Inflammatory macrophage (primary cell): ENCODE measurements at places on chromosomes 7 and 10.

DNA sequence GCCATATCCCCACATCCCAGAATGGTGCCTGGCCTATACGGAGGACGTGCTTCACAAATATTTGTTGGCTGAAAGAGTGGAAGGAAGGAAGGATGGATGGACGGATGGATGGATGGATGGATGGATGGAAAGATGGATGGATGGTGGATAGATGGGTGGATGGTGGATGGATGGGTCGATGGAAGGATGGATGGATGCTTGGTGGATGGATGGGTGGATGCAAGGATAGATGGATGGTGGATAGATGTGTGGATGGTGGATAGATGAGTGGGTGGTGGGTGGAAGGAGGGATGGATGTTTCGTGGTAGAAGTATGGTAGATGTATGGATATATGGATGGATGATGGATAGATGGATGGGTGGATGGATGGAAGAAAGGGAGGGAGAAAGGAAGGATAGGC, 10.8 kb downstream of the CHAT start:
- DNase-seq = no peak

DNA sequence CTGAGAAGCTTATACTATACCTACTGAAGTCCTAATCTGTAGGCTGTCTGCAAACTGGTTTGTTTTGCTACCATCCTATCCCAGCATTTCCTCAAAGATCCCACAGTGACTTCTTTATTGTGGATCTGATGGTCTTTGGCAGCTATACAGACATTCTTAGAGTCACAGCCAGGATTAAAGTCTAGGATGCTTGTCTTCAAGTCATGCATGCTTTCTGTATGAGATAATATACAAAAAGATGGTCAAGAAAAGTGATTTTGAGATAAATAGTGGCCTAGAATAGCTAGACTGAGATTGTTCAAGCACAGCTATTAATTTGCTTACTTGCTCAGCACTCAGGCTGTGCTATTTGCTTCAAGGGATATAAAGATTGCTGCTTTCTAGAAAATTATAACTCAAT, 454.4 kb downstream of the AUTS2 start:
- DNase-seq = no peak

- DNase-seq = no peak
Measured at GRCh38 chr10:80760914-80761371, 223.2 kb downstream of the SH2D4B start.

DNA sequence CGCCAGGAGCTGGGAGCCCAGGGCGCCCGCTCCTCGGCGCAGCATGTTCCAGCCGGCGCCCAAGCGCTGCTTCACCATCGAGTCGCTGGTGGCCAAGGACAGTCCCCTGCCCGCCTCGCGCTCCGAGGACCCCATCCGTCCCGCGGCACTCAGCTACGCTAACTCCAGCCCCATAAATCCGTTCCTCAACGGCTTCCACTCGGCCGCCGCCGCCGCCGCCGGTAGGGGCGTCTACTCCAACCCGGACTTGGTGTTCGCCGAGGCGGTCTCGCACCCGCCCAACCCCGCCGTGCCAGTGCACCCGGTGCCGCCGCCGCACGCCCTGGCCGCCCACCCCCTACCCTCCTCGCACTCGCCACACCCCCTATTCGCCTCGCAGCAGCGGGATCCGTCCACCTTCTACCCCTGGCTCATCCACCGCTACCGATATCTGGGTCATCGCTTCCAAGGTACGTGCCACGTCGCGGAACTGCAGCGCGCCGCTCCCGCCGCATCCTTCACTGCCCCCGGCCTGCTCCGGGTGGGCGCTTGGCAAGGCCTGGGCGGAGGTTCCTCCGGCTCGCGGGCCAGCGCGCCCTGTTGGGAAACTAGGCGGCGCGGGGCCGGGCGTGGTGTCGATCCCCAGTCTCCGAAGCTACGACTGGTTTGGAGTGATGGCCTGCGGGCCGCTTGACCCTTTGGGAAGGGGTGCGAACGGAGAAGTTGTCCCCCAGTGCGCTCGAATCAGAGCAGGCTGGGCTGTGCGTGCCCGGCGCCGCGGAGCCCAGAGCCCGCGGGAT, 868 bp downstream of the EMX2 start:
- DNase-seq = no peak

- DNase-seq = no peak
Measured at GRCh38 chr7:155145477-155146255, 75.5 kb downstream of the HTR5A start.

GRCh38 chr10:112382515-112383235, 8.8 kb downstream of the ACSL5 start:
- DNase-seq = no peak

- DNase-seq = no peak
Measured at GRCh38 chr7:46071076-46071475, 150.0 kb upstream of the IGFBP3 start.

DNA sequence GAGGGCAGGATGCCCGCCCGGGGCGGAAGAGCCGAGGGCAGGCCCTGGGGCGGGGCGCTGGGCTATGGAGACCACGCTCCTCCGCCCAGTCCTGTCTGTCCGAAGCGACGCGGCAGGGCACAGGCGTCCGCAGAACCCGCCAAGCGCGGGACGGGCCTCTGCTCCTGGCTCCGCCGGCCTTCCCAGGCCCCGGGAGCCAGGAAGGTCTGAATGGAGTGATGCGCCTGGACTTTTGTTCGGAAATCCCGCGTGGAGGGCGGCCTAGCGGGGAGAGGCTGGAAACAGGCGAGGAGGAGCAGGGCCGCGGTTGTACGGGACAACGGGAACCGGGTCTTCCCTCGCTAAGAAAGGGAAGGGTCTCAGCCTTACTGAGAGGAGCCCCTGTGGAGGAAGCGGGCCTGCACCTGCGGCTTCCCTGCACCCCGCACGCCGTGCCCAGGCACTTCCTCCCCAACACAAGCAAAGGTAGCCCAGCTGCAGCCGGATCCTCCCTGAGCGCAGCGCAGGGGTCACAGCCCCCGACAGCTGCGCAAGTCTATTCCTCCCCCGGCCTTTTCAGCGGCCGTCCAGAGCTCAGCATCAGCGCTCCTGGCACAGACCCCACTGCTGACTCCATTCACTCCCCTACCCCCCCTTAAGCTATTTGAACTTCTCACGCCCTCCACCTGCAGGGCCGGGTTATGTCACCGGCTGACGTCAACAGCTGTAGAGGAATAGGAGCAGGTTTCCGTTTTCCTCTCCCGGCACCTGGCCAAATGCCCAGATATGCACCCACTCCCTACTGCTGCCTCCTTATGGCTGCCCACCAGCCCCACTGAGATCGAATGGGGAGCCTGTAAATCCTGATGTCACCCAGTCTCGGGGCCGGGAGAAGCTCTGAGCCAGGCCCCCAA, 143.2 kb upstream of the RET start:
- DNase-seq = no peak

DNA sequence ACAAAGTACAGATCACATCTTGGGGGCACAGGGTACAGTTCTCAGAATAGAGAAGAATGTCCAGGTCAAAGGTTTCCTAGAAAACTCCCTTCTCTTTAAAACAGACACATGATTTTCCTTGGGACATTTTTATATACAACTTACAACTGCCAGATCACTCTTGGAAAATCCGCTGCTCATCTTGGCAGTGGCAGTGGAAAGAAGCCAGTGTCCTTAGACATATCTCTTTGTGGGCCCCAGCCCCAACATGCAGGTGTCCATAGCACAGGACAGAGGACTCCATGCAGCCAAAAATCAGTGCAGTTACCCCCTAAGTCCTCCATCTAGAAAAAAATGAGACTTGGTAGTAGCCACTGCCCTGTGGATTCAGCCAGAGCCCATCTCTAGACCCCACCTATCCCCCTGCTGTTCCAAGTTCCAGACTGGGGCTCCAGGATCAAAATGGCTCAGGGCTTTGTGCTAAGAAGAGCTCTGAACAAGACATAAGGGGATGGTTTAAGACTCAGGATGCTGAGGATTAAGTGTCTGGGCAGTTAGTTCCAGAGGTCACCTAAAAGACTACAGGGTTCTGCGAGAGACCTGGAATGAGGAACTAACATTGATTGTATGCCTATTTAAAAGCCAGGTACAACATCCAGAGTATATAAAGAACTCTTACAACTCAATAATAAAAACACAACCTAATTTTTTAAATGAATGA, 34.4 kb downstream of the HIPK2 start:
- DNase-seq = no peak

DNA sequence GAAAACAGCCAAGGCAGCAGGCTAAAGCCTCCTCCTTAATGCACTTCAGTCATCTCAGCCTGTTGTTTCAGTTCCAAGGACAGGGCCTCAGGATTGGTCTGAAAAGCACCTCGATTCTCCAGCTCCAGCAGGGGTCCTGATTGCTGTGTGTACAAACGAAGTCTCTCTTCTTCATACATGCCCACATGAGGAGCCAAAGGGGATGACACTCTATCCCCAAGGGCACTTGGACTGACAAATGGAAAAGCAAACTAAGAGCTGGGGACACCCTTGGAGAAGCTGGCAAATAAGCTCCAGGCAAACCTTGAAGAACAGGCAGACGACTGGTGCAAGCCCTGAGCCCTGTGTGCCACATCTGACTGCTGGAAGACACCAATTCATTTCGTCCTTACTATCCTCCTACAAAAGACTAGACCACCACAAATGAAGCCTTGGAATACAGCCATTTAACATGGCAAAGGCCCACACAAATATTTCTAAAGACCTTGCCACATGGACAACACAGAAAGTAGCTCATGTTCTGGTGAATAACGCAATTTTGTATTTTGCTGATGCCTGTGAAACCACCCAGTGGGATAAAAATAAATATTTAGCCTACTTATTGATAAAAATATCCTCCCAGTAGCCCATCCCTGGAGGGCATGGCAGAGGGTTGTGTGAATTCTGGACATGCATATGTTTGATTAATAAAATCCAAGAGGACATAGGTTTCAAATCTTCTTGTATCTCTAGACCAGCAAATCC, 61.9 kb downstream of the PARD3 start:
- no peak for DNase-seq

GRCh38 chr10:112295853-112296830, 12.9 kb downstream of the TECTB start:
- DNase-seq = no peak

- DNase-seq = no peak
Measured at GRCh38 chr10:48231699-48232315, 42.7 kb downstream of the FRMPD2 start.

DNA sequence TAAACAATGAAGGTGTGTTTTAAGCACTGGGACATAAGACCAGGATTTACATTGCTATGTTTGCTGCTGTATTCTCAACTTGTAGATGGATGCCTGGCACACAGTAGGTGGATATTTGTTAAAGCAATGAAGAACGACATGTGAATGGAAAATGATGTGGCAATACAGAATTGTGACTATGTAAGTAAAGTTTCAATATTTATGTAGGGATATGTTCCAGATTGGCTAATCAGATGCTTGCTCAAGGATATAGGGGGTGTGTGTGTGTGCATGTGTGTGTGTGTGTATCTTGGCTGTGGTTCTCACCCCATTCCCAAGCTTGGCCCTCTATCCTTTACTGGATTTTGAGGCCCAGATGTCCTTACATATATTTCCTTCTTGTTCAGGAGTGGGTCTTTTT, 42.7 kb upstream of the LAMB1 start:
- no peak for DNase-seq

DNA sequence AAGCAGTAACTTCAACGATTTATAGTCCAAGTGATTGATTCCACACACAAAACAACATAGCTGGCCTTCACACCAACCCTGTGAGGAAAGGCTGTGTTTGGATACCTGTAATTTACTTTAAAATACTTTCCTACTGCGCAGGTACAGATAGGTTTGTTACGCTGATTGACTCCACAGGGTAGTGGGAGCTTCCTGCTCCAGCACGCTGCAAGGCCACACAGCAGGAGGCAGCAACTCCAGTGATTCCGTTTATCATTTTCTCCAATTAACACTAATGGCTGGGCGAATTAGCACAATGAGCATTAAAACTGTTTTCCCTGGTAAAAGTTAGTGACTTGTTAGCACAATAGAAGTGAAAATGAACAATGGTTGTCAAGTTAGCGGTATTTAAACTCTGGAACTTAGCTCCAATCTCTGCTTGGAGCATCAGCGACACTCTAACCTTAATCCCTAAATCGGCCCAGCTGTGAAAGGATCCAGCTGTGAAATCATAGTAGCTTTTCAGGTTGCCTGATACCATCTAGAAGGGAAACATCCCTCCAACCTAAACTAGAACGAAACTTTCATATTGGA, 959 bp downstream of the DCLRE1C start:
- no peak for DNase-seq

DNA sequence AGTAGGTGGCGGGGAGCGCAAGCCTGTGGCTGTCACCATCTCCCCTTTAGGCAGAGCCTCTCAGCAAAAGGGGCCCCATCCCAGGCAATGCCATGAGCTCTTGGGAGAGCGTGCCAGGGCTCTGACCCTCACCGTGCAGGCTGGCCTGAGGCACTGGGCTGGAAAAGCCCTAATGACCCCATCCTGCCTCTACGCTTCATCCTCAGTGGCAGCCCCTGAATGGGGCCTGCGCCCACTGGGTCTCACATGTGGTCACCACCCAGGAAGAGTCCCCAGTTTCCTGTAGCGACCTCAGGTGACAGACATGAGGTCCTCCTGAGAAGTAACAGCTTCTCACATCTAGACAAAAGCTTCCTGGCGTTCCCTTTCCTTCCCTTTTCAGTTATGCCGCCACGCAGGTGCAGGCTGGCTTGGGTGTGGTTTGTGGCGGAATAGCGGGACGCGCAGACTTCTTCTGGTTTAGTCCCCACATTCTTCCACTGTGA, 59.2 kb downstream of the CLEC2L start:
- no peak for DNase-seq

DNA sequence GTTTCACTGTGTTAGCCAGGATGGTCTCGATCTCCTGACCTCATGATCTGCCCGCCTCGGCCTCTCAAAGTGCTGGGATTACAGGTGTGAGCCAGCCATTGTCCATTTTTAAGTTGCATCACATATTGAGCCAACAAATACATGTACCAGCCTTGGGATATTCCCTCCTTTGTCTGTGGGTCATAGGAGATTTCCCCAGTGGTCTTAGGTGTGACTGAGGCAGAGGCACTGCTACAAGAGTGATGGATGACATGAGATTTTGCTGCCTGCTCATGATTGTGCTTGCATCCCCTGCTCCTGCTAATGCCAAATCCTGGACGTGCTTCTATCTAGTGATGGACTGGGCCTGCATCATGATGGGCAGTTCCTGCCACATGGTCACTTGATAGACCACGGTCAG, 10.7 kb upstream of the GIMAP6 start:
- DNase-seq = no peak
